ENCODE measurements at places on chromosomes 12 and 14.
A peak's percentile ranks its signal among the peaks of the same experiment; 100 is the strongest.

- no peak within 1 kb of the TSS for H3K27ac ChIP-seq
- DNase-seq: no peak
- H3K4me1 ChIP-seq: no peaks in the 10 kb centered on the region
- no peak within 1 kb of the TSS for H3K4me3 ChIP-seq
- H3K36me3 ChIP-seq: no peaks in the 10 kb centered on the region
Measured at GRCh38 chr12:14961466-14962152, at the start of gene ARHGDIB. TSS of gene ARHGDIB (minus strand) at chr12:14961601. CDS start at chr12:14950712, 10,889 bp downstream.

DNA sequence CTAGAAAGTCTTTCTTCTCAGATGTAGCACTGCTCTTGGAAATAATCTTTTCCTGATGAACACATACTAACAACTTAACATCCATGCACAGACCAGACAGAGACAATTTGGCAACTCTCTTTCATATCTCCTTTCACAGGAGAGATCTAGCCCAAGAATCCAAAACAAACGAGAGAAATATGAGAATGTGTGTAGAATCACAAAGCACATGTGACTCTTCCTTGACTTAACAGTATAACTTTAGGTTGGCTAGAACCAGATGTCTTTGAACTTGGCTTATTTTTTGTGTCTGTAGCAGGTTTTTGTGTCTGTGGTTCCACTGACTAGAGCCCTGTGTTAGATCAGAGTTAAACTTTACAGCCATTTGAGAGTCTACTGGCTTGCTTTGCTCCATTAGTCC lies 114.2 kb downstream of the STXBP6 start:
- no peaks in the 10 kb centered on the region for H3K27me3 ChIP-seq
- no peaks in the 10 kb centered on the region for H3K4me1 ChIP-seq
- H3K27ac ChIP-seq: no peak overlapping the region
- no peak for DNase-seq
- H3K36me3 ChIP-seq: no peaks in the 10 kb centered on the region
- no peak overlapping the region for H3K4me3 ChIP-seq

GRCh38 chr12:120438495-120439198 lies 734 bp downstream of the COX6A1 start:
- peak overlapping the region; percentile 89 for H3K27ac ChIP-seq
- H3K4me1 ChIP-seq: no peaks in the 10 kb centered on the region
- H3K4me3 ChIP-seq: peak overlapping the region; percentile 100
- DNase-seq: no peak
- H3K27me3 ChIP-seq: peaks cover 2% of the 10 kb centered on the region

- H3K36me3 ChIP-seq: no peaks in the 10 kb centered on the region
- DNase-seq: no peak
- H3K27ac ChIP-seq: no peak overlapping the region
- H3K4me3 ChIP-seq: no peak overlapping the region
- no peaks in the 10 kb centered on the region for H3K27me3 ChIP-seq
Measured at GRCh38 chr12:76920172-76921099, 41.6 kb upstream of the CSRP2 start.

DNA sequence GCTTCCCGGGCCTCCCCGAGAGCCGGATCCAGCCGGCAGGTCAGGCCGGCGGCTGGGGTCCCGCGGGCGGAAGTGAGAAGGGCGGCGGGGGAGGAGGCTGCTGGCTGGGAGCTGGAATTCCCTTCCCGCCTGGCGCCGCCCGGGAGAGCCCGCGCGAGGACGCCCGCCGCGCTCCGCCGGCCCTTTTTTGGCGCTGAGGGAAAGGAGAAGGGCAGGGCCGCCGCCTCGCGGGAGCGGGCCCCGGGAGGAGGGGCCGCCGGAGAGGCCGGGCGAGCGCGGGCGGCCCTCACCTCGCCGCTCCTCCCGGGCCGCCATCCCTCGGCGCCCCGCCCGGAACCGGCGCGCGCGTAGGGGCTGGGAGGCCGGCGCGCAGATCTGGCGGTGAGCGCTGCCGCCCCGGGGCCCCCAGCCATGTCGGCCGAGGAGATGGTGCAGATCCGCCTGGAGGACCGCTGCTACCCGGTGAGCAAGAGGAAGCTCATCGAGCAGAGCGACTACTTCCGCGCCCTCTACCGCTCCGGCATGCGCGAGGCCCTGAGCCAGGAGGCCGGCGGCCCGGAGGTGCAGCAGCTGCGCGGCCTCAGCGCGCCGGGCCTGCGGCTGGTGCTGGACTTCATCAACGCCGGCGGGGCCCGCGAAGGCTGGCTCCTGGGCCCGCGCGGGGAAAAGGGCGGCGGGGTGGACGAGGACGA lies at the start of the genes KLHL42 and MANSC4:
Gene KLHL42 (plus strand): TSS at position 314 of the 692 bp plus-strand sequence. CDS start 98 bp downstream, at position 412.
Gene MANSC4 (minus strand): TSS at position 317 of the 692 bp plus-strand sequence. CDS start 8,960 bp downstream, outside the sequence.
- H3K36me3 ChIP-seq: no peaks in the 10 kb centered on the region
- peaks cover 14% of the 10 kb centered on the region for H3K4me1 ChIP-seq
- peak; percentile 84 for DNase-seq
- peak within 1 kb of the TSS; percentile 98 for H3K27ac ChIP-seq

DNA sequence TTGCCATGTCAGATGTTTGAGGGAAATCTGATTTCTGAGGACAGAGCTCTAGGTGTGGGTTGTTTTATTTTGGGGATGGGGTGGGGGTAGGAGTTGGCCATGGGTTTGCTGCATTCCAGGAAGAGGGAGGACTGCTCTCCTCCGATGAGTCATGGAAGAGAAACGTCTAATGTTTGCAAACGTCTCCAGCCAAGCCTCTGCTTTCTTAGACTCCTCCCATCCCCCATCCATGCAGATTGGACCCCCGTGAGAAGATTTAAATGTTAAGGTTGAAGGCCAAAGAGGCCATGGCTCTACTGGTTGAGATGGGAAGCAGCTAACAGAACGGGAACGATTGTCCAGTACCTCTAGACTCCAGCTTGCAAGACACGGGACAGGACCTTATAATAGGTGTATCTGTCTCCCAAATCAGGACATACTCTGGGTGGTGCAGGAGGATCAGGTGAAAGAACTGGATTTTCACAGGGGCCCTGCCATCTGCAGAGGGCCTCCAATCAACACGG lies 11.4 kb upstream of the ATP2A2 start:
- peak overlapping the region; percentile 63 for H3K27ac ChIP-seq
- no peaks in the 10 kb centered on the region for H3K36me3 ChIP-seq
- H3K4me3 ChIP-seq: peak overlapping the region; percentile 16

DNA sequence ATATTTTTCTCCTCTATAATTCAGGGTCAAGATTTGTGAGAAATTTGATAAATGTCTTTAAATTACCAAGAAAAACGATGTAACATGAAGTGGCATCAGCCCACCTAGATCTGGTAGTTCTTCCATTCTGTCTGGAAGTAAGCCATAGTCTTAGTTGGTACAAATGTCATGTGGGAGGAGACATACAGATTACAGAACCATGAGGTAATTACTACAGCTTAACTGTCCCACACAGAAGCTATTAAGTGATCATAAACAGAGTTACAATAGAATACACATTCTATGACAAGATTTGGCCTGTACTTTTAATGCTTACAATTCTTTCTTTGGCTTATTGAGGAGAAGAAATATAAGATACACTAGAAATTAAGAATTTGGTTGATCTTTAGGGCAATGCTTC lies 13.7 kb upstream of the SIX1 start:
- H3K4me3 ChIP-seq: no peak overlapping the region
- no peak overlapping the region for H3K27ac ChIP-seq
- H3K4me1 ChIP-seq: peaks cover 27% of the 10 kb centered on the region
- H3K27me3 ChIP-seq: peaks cover 13% of the 10 kb centered on the region
